ENCODE measurements at places on chromosomes 5 and 9. TPM values are rescaled to one million over a fixed set of nuclear protein-coding genes. Genes with fewer than 3 reads are reported as not detected.

GRCh38 chr5:160175438-160176218, 53.7 kb upstream of the FABP6 start:
- peak; percentile 61 for DNase-seq
- H3K27me3 ChIP-seq: no peaks in the 10 kb centered on the region
- no peak overlapping the region for H3K4me3 ChIP-seq
- no peaks in the 10 kb centered on the region for H3K36me3 ChIP-seq
- no peak overlapping the region for H3K27ac ChIP-seq

GRCh38 chr9:91360551-91361290, 997 bp downstream of the AUH start:
- H3K36me3 ChIP-seq: peaks cover 23% of the 10 kb centered on the region
- H3K4me1 ChIP-seq: no peaks in the 10 kb centered on the region
- peak overlapping the region; percentile 96 for H3K4me3 ChIP-seq
- no peaks in the 10 kb centered on the region for H3K27me3 ChIP-seq
- peak overlapping the region; percentile 91 for H3K27ac ChIP-seq

DNA sequence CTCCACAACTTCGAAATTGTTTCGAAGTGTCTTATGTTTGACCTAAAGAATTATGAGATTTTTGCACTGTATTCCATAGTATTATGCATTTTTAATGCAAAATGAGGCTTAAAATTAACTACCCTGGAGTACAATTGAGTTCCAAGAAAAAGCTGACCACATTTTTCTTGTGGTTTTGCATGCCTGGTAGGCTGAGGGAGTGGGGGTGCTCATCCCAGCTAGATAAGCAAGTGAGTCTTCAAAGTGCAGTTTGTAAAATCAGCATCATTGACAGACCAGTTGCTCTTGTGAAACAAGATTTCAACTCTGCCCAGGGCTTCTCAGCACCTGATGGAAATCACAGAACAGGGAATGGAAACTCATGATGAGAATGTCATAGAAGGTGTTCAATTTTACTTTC, 17.0 kb upstream of the NDUFS4 start:
- no peaks in the 10 kb centered on the region for H3K27me3 ChIP-seq
- H3K27ac ChIP-seq: no peak overlapping the region
- DNase-seq: no peak
- H3K4me3 ChIP-seq: no peak overlapping the region

- no peak overlapping the region for H3K27ac ChIP-seq
- peaks cover 8% of the 10 kb centered on the region for H3K4me1 ChIP-seq
- H3K4me3 ChIP-seq: no peak overlapping the region
- H3K27me3 ChIP-seq: no peaks in the 10 kb centered on the region
- no peak for DNase-seq
Observed at GRCh38 chr5:1527533-1528205, 3.9 kb upstream of the LPCAT1 start.

GRCh38 chr9:69400470-69400869, 75.5 kb downstream of the ENTREP1 start:
- no peaks in the 10 kb centered on the region for H3K36me3 ChIP-seq
- no peak overlapping the region for H3K27ac ChIP-seq
- H3K4me1 ChIP-seq: no peaks in the 10 kb centered on the region
- no peaks in the 10 kb centered on the region for H3K27me3 ChIP-seq

GRCh38 chr9:13082796-13083195, 196.7 kb downstream of the MPDZ start:
- H3K27me3 ChIP-seq: no peaks in the 10 kb centered on the region
- no peak overlapping the region for H3K4me3 ChIP-seq
- H3K36me3 ChIP-seq: no peaks in the 10 kb centered on the region
- H3K27ac ChIP-seq: no peak overlapping the region
- H3K4me1 ChIP-seq: no peaks in the 10 kb centered on the region

GRCh38 chr9:106954974-106955850, 92.2 kb downstream of the ZNF462 start:
- no peaks in the 10 kb centered on the region for H3K36me3 ChIP-seq
- peaks cover 3% of the 10 kb centered on the region for H3K4me1 ChIP-seq
- H3K27me3 ChIP-seq: no peaks in the 10 kb centered on the region
- H3K4me3 ChIP-seq: no peak overlapping the region
- DNase-seq: no peak

DNA sequence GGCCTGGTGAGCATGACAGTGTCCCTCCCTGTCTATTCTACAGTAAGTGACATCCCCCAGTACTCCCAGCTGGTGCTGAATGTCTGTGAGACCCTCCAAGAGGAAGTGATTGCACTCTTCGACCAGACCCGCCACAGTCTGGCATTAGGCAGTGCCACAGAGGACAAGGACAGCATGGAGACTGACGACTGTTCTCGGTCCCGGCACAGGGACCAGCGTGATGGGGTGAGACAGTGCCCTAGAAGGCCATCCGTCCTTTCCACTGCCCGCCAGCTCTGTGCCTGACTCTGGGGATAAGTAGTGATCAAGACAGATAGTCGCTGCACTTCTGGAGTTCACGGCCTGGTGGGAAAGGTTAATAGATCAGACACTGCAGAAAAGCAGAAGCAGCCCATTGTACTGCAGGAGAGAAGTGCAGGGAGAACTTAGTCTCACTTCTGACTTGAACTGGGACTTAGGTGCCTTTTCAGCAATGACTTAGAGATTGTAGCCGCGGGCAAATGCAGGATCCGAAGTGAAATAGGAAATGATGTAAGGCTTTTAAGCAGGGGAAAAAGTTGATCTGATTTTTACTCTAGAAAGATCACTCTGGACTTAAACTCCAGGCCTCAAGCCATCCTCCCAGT, 28.4 kb downstream of the SH3GLB2 start:
- H3K36me3 ChIP-seq: peaks cover 99% of the 10 kb centered on the region
- no peak overlapping the region for H3K4me3 ChIP-seq
- no peaks in the 10 kb centered on the region for H3K27me3 ChIP-seq
- no peaks in the 10 kb centered on the region for H3K4me1 ChIP-seq

DNA sequence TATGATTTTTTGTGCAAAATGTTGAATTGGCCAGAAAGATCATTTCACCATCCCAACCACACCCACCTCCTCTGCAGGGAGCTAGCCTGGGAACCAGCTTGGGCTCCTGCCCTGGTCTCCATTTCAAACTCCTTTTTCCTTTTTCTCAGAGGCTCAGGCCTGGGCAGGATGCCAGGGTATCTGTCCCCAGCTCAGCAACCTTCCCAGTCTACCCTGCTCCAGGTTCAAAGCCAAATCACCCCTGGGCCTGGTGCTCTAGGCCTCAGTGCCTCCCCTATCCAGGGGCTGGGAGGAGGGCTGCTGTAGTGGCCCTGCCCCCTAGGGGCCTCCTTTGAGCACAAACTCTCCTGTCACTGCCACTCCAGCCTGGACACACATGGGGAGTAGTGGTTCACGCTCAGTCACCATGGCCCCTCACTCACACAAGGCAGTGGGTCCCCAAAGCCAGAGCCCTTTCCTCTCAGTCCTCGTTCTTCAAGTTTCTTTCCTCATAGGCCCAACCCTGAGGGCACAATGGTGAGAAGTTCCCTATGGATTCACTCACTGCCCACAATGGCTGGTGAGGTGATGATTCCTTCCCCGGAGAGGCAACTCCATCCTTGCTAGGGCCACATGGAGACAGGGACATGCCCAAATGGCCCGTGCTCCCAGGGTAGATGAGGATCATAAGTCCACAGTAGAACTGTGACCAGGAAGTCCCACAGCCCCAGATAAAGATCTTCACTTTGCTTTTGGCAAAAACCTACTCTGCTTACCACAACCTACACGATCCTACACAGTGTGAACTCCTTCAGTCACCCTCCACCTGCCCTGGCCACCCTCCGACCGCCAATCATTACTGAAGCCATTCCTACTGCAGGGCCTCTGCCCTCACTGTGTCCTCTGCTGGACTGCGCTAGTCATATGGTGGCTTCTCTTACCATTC, 1.6 kb upstream of the ST6GALNAC4 start:
- H3K27me3 ChIP-seq: no peaks in the 10 kb centered on the region
- DNase-seq: peak; percentile 51
- peak overlapping the region; percentile 64 for H3K27ac ChIP-seq
- H3K36me3 ChIP-seq: peaks cover 15% of the 10 kb centered on the region

DNA sequence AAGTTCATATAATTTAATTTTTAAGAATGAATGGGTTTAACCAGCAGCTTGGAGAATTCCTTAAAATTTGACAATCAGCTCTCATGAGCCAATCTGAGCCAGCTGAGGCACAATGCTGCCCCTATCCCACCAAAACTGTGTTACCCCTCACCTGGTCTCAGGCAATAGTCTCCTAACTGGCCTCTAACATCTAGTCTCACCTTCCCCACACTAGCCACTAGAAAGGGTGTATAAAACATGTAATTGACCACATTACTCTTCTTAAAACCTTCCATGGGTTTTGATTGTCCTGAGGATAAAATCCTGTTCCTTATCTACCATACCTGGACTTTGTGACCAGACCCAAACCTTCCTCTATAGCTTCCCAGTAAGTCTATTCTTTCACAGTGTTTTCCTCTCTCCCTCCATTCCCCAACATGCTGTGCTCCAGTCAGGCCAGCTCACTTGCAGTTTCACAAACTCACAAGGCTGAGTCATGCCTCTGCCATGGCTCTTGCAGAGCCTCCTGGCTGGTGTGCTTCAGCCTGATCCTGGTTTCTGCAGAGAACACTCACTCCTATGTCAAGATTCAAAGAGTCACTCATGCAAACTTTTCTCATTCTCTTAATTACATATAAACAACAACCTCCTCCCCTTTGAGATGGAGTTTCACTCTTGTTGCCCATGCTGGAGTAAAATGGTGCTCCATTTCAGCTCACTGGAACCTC, 16.0 kb upstream of the ZCCHC7 start:
- no peaks in the 10 kb centered on the region for H3K4me1 ChIP-seq
- no peaks in the 10 kb centered on the region for H3K36me3 ChIP-seq
- DNase-seq: no peak
- no peaks in the 10 kb centered on the region for H3K27me3 ChIP-seq

- H3K27ac ChIP-seq: no peak overlapping the region
- H3K4me1 ChIP-seq: no peaks in the 10 kb centered on the region
- H3K27me3 ChIP-seq: no peaks in the 10 kb centered on the region
- DNase-seq: no peak
Observed at GRCh38 chr5:118651002-118651401, 337.3 kb downstream of the DTWD2 start.

- no peak overlapping the region for H3K4me3 ChIP-seq
- peaks cover 86% of the 10 kb centered on the region for H3K4me1 ChIP-seq
- H3K27me3 ChIP-seq: no peaks in the 10 kb centered on the region
- DNase-seq: no peak
- H3K36me3 ChIP-seq: no peaks in the 10 kb centered on the region
Observed at GRCh38 chr5:131382407-131383395, 118.8 kb downstream of the CDC42SE2 start.

GRCh38 chr5:68318955-68319705, 103.6 kb downstream of the PIK3R1 start:
- H3K27me3 ChIP-seq: no peaks in the 10 kb centered on the region
- H3K27ac ChIP-seq: no peak overlapping the region
- no peaks in the 10 kb centered on the region for H3K36me3 ChIP-seq

DNA sequence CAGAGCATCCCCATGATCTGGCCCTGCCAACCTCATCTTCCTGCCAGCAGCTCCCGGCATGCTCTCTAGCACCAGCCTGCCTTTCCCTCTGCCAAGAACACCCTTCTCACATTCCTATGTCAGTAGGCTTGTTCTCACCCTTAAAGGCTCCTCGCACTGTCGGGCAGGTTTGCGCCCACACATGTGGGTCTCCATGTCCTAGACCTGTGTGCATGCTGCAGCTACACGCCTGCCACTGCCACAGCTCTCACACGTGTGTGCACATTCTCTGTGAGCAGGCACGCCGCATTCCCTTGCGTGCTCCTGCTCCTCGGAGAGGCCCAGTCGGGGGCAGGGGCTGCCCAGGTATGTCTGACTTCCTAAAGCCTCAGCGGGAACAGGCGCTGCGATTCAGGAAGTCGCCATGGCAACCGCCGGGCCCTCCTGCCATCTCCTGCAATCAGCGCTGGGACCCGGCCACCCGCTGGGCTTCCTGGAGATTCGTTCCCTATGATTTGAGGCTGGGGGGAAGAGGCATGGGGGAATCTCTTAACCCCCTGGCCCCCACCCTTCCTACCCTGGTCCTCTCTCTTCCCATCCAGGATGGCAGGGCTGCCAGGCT, 28.1 kb downstream of the NDUFA8 start:
- H3K4me1 ChIP-seq: peaks cover 34% of the 10 kb centered on the region
- DNase-seq: no peak
- no peak overlapping the region for H3K27ac ChIP-seq
- H3K27me3 ChIP-seq: no peaks in the 10 kb centered on the region
- no peak overlapping the region for H3K4me3 ChIP-seq

GRCh38 chr9:116360989-116361388, 207.4 kb downstream of the PAPPA start:
- H3K27ac ChIP-seq: no peak overlapping the region
- H3K36me3 ChIP-seq: no peaks in the 10 kb centered on the region
- no peak for DNase-seq
- no peak overlapping the region for H3K4me3 ChIP-seq

DNA sequence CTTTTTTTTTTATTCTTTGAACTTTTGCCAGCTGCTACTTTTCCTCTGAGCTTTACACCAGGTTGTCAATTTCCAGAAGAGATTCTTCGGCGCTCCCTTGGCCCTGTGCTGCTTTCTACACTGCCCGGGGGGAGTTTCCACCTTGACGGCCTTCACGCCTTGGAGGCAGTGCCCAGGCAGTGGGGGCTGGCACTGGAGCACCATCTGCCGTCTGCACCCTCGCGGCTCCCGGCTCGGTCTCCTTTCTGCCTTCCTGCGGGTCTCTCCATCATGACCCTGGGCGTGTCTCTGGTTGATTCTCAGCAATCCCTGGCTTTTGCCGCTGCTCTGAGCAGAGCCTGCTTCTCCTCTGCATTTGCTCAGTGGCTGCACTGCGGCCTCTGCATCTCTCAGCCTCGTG, 2.9 kb downstream of the SLC6A18 start:
- no peaks in the 10 kb centered on the region for H3K36me3 ChIP-seq
- no peak for DNase-seq
- H3K4me1 ChIP-seq: no peaks in the 10 kb centered on the region
- no peak overlapping the region for H3K4me3 ChIP-seq
- H3K27ac ChIP-seq: no peak overlapping the region

- DNase-seq: no peak
- no peaks in the 10 kb centered on the region for H3K27me3 ChIP-seq
- H3K36me3 ChIP-seq: no peaks in the 10 kb centered on the region
- H3K27ac ChIP-seq: no peak overlapping the region
- H3K4me3 ChIP-seq: no peak overlapping the region
Observed at GRCh38 chr5:157710882-157711281, 20.3 kb upstream of the THG1L start.

GRCh38 chr5:43635374-43635773, 32.4 kb downstream of the NNT start:
- no peak overlapping the region for H3K4me3 ChIP-seq
- no peak overlapping the region for H3K27ac ChIP-seq
- peaks cover 47% of the 10 kb centered on the region for H3K4me1 ChIP-seq
- no peak for DNase-seq
- no peaks in the 10 kb centered on the region for H3K27me3 ChIP-seq
- H3K36me3 ChIP-seq: no peaks in the 10 kb centered on the region

GRCh38 chr9:114271556-114272510, 51.1 kb upstream of the ORM1 start:
- DNase-seq: peak; percentile 55

Gene HNRNPA0
- 7.9 TPM for polyA plus RNA-seq

Gene OR1L1
- not detected for polyA plus RNA-seq

Gene LHX6
- polyA plus RNA-seq: 7.3 TPM

Gene PCDHB3
- 0.37 TPM for polyA plus RNA-seq

Gene PRDM9
- not detected for polyA plus RNA-seq

Gene KCNV2
- not detected for polyA plus RNA-seq

Gene LHX2
- 0.23 TPM for polyA plus RNA-seq

Gene PPP3R2
- polyA plus RNA-seq: not detected

Gene SOWAHA
- polyA plus RNA-seq: not detected

All from heart right ventricle (tissue), 16 donors.